Bronchus fibroblast of lung (primary cell): ENCODE measurements at places on chromosomes 12 and 14. TPM values are rescaled to one million over a fixed set of nuclear protein-coding genes. Genes with fewer than 3 reads are reported as not detected.

The KICS2 gene
- total RNA-seq = 3.5 and 4.6 TPM in 2 replicates

The PTCSC3 gene
- not detected in 2 replicates for total RNA-seq

The ATL1 gene
- total RNA-seq = 3.7 and 4.3 TPM in 2 replicates

The PTPRB gene
- under 0.01 and 0.15 TPM in 2 replicates for total RNA-seq

The DIO2 gene
- total RNA-seq = 0.34 and 0.45 TPM in 2 replicates

The ZFHX2 gene
- total RNA-seq = 0.15 and 0.17 TPM in 2 replicates

The KLRG1 gene
- total RNA-seq = 0.45 and 1.7 TPM in 2 replicates

The PROX2 gene
- total RNA-seq = not detected in 2 replicates

The DENND5B gene
- 4.5 and 5.6 TPM in 2 replicates for total RNA-seq

The CCDC91 gene
- total RNA-seq = 7.1 and 7.7 TPM in 2 replicates

The KRT75 gene
- total RNA-seq = not detected in 2 replicates

The GDF3 gene
- not detected in 2 replicates for total RNA-seq

The IL26 gene
- not detected in 2 replicates for total RNA-seq

The ZNF10 gene
- total RNA-seq = 1.2 and 2.1 TPM in 2 replicates

The PLEK2 gene
- 4.3 and 5.4 TPM in 2 replicates for total RNA-seq

The PIANP gene
- 0.17 and 0.74 TPM in 2 replicates for total RNA-seq

The TMEM121 gene
- 9.1 and 11.4 TPM in 2 replicates for total RNA-seq

The FAM181A gene
- not detected in 2 replicates for total RNA-seq

The TMPRSS12 gene
- total RNA-seq = not detected in 2 replicates
